ENCODE measurements at places on chromosomes 4 and X.

DNA sequence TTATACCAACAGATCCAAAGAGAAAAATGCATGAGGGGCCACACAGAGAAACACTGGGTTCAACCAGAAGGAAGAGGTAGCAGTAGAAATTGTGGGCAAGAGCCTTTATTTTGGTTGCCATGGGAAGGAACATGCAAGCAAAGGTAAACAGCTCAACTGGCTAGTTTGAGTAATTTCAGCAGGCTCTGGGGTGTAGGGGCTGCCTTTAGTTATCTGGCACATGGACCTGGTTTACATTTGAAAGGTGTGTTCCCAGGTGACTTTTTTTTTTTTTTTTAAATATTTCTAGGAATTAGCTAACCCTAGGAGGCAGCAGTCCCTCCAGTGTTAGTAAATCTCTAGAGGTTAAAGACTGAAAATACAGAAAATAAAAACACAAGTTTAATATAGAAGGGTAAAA lies 481.9 kb downstream of the ACTRT1 start:
- DNase-seq, result no peak

DNA sequence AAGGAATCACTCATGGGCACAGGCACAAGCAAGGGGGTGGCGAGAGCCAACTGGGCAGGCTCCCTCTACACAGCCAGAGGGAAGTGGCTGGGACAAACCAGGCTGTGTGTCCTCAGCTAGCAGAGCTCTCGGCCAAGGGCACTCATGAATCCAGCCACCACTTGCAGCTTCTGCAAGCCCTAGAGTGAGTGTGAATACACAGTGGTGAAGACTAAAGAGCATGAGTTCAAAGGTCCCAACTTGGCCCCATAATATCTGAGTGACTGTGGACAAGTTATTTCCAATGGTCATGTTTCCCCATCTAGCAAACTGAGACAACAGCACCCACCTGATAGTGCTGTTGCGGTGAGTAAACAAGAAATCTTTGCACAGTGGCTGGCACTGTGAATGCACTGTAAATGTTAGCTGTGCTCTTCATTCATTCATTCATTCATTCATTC lies 51.7 kb downstream of the ADGRG2 start:
- DNase-seq, result no peak

GRCh38 chrX:67546496-67547423 lies 2.9 kb downstream of the AR start:
- DNase-seq, result no peak

DNA sequence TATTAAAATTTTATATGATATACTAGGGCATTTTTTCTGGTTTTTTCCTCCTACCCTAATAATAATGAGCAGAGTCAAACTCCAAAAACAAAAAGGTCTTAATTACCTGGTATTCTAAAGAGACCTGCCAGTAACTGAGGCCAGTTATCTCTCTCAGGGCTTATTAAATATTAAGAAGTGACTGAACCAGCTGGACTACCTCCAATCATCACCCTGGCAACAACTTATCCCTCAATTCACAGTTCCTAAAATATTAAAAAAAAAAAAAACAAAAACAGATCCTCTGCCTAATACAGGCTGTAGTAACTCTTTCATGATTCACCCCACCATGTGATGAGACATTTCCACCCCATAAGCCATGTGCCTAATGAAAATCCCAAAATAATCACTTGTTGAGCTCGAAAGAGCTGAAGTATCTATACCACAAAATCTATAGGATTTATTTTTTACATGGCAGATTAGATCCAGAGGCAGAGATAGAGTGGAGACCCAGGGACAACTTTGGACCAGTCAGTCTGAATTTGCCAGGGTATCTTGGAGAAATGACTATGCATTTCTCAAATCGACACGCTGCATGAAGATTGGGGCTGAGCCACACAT lies 698.0 kb downstream of the FAT4 start:
- DNase-seq, result no peak

DNA sequence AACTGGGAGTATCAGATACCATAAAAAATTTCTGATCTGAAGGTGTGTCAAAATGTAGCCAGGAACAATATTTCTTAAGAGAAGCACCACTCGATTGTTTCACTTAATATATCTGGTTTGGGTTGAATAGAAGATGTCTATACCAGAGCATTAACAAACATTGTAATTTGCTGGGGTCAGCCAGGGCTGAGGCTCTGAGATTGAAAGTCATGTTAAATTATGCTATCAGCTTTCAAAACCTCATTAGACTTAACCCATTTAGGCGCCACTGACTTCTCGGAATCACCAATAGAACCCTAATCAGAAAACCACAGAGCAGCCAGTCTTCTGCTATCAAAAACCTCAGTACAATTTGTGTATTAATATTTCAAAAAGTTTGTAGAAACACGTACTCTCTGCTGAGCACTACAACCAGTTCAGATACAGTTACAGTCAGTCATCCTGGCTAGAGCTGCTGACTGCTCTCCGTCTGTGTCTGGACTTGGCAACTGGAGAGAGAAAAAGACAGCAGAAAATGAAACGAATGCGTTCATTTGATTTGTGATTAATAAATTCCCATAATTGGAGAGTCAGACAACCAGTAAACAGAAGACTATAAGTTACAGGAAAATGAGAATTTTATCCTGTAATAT lies 848.6 kb upstream of the PABPC4L start:
- DNase-seq, result no peak

DNA sequence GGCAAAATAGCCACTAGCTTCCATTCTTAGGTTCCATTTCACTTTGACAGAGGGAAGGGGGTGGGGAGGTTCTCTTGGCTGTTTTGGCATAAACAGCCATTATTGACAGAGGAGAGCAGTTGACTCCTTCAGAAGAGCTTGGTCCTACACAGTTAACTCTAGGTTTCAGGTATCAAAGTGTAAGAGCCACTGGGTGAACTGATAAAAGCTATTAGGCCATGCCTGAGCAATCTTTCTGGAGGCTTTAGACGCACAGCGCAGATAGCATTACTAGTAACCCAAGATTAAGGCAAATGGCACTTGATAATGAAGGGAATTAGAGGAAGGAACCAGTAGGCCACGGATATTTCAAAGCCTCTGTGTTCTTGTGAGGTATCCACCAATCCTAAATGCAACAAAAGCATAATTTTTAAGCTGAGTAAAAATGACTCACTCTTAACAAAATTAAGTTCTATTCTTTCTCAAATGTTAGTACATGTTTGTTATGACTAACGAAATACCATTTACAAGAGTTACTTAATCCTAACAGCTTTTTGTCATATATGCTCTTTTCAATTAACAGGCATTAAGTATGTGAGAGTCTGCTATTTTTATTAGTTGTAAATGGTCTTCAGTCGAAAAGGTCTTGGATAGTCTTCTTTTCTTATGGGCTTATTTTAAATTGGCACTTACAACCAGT lies 53.6 kb downstream of the SLC7A11 start:
- peak; percentile 47 for DNase-seq

DNA sequence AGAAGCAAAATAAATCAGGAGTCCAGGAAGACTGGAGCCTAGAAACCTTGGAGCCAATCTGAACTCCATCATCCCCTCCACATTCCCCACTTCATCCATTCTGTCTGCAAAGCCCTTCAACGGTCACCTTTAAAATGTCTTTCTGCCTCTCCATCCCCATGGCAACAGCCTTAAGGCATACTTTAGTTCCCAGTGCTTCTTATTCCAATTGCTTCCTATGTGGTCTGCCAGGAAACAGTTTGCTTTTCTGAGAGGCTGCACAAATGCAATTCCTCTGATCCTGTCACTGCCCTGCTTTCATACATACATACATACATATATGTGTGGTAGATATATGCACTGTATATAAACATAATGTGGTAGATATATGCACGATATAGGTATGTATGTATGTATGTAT lies 786 bp upstream of the MAGEH1 start:
- DNase-seq, result no peak

GRCh38 chrX:133151336-133151735 lies 54.4 kb upstream of the USP26 start:
- DNase-seq, result no peak

DNA sequence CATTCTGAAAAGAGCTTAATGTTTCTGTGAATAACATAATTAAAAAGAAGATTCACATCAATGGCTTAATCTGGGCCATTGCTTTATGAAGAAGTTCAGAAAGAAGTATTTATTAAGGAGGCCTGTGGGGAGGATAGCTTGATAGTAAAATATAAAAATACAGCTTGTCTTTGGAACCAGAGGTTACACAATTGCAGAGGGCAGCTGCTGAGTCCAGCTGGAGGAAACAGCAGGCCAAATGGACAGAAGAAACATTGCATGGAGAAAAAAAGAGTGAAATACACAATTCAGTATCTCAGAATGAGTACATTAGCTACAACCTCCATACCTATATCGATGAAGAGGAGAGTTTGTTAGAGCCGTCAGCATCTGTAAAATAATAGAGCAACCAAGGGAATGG lies 148.0 kb upstream of the NPY2R start:
- no peak for DNase-seq

DNA sequence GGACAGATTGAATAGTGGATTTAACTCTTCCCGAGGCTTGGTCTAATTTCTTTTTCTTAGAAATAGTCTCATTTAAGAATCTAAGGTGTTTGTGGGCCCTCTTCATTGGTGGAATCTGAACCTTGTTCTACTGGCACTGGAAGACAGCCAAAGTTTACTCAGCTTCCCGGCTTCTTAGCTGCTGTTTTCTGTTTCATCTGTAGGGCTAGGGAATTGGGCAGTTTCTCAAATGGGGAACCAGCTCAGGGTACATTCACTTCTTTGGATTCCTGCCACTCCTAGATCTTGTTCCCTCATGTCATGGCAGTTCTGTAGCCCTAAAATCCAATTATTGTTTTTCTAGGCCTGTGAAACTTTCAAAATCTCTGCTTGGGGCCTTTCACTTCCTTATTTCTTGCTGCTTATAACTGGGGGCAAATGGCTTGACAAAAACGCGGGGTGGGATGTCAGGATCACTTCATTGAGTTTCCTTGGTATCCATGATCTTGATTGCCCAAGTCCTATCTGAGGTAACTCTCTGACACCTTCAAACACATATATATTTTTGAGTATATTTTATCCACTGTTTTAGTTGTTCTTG lies 985.0 kb downstream of the C4orf33 start:
- no peak for DNase-seq

GRCh38 chr4:170476351-170476750 lies 386.6 kb upstream of the AADAT start:
- DNase-seq, result no peak

GRCh38 chr4:1595789-1596325 lies 88.3 kb downstream of the FAM53A start:
- no peak for DNase-seq

GRCh38 chr4:167431371-167431770 lies 197.1 kb upstream of the SPOCK3 start:
- DNase-seq, result no peak

DNA sequence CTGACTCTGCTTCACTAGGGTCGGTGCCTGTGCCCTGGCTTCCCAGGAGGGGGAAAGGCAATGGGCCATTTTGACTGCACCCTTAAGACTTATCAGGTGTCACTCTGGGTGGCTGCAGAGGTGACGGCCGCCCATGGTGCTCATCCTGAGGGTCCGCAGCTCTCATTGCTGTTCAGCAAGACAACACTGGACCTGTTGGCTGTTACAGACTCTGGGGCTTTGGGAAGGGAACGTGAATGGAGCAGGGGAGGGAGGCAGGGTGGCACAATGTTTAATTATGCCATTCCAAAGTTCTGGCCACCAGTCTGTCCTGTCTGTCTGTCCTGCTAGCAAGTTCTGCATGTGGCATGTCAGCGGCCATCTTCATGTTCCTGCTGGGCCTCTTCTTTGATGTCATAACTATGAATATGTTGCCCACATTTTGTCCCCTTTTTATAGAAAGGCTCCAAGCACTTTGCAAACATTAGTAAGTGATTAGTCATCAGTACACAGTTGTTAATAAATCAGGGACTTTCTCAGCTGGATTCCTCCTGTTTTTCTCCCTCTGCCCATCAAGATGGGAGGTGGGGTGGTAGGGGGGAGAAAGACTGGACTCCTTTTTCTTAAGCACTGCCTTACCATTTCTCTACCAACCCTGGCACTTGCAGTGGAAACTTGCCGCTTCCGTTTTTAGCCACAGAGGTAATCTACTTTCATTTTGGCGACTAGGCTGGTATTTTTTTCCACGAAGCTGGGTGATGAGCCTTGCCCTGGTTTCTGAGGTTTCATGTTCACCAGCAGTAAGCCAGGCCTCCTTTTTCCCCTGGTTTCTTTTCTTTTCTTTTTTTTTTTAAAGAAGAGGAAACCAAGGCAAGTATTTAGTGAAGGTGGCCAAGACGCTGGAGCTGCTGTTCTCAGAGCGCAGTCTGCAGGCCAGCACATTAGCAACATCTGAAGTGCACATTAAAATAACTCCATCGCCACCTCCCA lies 88.6 kb upstream of the TRIM2 start:
- peak; percentile 9 for DNase-seq

- no peak for DNase-seq
These were observed 82.9 kb downstream of the OR13H1 start for GRCh38 chrX:131626681-131627296.

GRCh38 chr4:141142423-141142822 lies 9.2 kb upstream of the RNF150 start:
- DNase-seq, result peak; percentile 17

GRCh38 chr4:2105559-2105958 lies 46.4 kb downstream of the NAT8L start:
- DNase-seq, result no peak

- DNase-seq, result no peak
These were observed 10.7 kb upstream of the NPY2R start for GRCh38 chr4:155197757-155198156.

DNA sequence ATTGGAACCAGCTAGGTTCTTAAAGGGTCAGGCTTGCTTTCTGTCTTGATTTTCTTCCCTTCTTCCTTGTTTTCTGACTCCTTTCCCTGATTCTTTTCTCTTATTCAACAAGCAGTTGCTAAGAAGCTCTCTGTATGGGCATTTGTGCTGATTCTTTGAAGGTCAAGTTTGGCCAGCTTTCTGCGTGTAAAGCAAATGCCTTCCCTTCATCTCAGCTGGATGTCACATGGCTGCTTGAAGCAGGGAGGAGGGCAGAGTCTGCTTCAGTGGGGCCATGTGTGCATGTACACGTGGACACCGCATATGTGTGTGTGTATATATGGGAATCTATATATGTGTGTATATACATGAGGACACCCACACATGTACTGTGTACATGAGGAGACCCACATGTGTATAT lies 139.9 kb upstream of the ATP6AP2 start:
- no peak for DNase-seq

- no peak for DNase-seq
These were observed 236.6 kb downstream of the DCHS2 start for GRCh38 chr4:154254999-154255398.

- no peak for DNase-seq
These were observed 23.7 kb upstream of the CSN1S1 start for GRCh38 chr4:69907151-69907550.

DNA sequence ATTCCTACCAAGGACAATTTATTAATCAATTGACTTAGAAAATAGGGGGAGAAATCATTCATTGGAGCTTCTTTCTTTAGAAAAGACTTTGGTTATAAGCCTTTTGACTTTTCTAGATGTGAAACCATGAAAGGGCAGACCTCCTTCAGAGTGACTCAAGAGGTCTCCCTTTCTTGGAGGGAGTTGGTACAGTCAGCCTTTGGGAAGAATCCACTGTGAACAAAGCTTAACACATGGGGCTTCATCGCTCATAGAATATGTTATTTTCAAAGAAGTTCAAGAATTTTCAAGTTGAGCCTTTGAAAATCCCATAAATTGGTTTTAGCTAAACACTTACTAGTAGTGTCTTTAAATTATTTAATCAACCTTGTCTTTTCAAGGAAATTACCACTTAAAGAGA lies 28.0 kb downstream of the RIPPLY1 start:
- DNase-seq, result no peak

Data from inflammatory macrophage (primary cell).